Stimulated activated CD8-positive, alpha-beta memory T cell treated with anti-CD3 and anti-CD28 coated beads, Interleukin-7, amount 100 ng/mL, for 24 hours (primary cell): ENCODE measurements at places on chromosomes 16 and 17.
A peak's percentile ranks its signal among the peaks of the same experiment; 100 is the strongest.

DNA sequence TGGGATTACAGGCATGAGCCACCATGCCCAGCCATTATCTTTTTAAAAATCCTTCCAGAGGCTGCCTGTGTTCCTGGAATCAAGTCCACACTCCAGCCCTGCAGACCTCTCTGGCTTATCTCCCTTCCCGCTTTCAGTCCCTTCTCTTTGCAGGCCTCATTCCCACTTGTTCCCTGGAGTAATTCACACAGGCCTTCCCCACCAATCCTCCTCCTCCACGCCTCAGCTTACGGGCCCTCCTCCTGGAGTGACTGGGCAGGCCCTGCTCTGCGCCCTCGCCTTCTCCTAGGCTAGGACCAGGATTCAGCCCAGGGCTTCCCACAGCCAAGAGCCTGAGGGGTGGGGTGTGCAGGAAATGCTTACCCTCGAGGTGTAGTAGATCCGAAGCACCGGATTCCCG lies 2.8 kb downstream of the CDIPT start:
- no peak for DNase-seq

DNA sequence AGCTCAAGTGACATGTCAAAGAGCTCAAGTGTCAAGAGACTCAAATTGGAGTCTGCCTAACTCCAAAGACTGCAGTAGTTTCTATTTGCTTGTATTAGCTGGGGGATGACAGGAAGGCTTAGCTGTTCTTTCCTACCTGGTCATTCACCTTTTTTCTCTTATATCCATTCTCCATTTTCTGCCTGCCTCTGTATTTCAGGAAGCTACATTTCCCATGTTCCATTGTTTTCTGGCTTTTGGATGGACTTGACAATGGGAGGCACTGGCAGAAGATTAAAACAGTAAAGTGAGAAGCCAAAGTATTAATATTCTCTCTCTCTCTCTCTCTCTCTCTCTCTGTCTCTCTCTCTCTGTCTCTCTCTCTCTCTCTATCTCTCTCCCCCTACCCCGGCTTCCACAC lies 135.7 kb upstream of the ADAMTS18 start:
- DNase-seq, result no peak

GRCh38 chr17:19724501-19725420 lies 8.4 kb upstream of the SLC47A2 start:
- DNase-seq, result peak; percentile 14

- DNase-seq, result no peak
Measured at GRCh38 chr16:71956486-71956885, 43.7 kb downstream of the PKD1L3 start.

DNA sequence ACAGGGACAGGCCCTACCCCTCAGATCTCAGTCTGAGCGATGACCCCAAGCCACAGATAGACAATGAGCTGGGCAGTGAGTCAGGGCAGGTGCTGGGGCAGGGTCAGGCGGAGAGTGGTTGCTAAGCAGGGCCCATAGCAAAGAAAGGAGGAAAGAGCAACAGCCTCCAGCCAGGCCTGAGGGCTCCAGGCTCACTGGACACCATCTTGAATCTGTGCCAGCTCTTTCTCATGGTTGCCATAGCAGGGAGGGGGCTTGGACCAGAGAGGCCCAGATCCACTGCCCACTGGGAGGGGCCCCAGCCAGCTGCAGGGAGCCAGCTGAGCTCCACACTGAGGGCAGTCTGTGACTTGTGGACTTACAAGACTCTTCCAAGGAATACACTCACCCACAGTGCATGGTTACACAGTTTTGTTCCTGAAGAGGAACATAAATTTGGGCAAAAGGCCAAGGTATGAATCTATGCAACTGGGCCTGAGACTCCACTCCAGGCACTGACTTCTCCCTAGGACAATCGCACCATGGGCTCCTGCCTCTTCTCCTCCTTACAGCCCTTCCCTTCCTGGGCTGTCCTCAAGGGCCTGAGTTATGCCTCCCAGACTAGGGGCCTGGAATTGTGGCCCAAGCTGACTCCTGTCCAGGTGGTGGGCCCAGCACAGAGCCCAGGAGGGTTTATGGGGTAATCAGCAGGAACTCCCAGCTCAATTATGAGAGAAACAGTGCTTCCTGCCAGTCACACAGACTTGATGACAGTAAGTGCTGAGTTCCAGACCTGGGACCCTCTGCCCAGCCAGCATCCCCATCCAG lies 59.9 kb downstream of the BEAN1 start:
- no peak for DNase-seq

DNA sequence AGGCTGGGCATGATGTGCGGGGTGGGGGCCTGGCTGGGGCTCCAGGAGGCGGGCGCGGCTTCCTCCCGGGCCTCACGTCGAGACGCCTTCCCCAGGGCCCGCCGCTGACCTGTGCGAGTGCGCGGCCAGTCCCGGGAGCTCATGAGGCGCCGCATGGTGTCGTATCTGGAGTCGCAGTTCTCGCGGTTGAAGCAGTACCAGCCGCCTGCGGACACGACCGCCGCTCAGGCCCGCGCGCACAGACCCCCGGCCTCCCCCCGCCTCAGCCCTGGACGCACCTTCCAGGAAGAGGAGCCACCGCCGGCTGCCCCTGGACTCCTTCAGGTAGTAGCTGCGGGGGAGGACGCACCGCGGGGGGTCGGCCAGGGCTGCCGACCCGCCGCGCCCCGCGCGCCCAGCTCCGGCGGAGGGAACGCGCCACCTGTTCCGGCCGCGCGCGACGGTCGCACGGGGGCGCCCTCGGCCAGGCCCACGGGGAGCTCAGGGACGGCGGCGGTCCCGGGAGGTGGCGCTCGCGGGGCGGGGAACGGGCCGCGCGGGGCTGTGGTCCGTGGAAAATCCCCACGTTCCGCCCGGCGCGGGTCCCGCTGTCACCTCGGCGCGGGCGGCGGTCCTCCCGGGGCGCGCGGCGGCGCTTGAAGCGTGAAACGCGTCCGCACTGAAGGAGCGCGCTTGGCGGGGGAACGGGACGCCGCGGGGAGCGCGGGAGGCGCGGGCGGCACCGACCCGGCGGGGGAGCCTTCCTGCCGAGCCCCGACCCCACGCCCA lies 1.4 kb downstream of the NOTUM start:
- DNase-seq, result peak; percentile 56

GRCh38 chr16:49312389-49312985 lies 30.8 kb upstream of the CBLN1 start:
- no peak for DNase-seq

GRCh38 chr17:83062818-83063671 lies 16.4 kb upstream of the METRNL start:
- no peak for DNase-seq

DNA sequence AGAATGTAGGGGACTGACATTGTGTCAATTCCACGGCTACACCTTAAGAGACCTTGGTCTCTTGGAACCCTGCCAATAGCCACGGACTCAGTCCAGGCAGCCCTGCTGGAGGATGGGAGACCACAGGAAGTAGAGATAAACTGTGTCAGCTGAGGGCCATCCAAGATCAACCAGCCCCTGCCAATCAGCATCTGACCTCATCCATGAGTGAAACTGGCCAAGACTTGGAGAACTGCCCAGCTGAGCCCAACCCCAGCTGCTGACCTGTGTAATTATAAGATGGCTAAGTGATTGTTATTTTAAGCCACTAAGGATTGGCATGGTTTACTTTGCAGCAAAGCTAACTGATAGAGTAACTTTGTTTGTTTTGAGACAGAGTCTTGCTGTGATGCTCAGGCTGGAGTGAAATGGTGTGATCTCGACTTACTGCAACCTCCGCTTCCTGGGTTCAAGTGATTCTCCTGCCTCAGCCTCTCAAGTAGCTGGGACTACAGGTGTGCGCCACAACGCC lies 13.3 kb upstream of the YWHAE start:
- DNase-seq, result no peak

DNA sequence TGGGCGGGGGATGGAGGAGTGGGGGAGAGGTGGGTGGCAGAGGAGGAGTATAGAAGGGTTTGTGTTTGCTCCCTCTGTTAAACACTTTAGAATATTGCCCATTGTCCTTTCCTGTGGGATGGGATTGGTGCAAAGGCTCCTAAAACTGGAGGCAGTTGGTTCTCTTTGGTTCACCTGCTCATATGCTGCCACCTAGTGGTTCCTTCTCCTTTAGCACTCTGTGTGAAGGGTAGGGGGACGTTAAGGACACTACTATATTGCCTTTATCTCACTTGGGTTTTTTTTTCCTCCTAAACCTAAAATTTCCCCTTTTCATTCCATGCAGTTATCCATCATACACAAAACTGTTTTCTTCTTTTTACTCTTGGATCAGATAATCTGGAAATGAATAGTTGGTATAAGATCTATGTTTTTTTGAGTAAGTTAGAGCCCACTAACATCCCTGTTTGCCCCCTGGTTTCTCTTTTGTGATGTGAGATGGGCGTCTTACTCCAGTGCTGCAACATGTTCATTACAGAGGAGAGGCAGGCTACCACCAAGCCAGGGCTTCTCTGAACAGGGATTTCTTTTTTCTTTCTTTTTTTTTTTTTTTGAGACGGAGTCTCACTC lies 23.8 kb downstream of the SNX11 start:
- DNase-seq, result no peak

DNA sequence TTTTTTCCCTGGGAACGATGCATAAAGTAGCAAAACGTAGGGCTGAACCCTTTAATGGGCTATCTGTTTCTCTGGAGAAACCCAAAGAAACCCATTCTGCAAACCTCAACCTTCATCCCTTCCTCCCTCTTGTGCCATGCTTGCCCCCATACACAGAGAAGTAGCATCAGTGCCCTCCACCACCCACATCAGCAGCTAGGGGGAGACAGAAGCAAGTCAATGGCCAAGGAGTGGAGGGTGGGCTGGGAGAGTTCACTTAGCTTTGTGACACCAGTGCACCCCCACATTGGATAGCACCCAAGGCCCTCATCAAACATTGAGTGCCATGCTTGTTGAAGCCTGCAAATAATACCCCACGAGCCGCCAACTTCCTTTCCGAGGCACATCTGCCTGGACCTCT lies 282.4 kb downstream of the ABCC12 start:
- DNase-seq, result no peak

DNA sequence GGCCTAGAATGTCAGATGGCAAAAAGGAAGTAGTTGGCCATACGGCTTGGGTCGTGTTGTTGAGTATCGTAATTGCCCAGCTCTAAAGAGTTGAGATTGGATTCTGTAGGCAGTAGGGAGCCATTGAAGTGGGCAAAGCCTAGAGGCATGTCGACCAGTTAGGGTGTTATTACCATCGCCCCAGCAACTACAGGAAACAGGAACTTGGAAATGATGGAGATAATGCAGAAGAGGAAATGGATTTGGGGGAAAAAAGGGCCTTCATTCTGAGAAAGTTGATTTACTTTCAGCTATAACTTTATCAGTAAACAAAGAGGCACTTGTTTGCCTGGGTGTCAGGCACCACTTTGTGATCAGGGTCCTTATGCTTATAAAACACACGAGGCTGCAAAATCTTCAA lies 52.6 kb downstream of the COX10 start:
- no peak for DNase-seq

DNA sequence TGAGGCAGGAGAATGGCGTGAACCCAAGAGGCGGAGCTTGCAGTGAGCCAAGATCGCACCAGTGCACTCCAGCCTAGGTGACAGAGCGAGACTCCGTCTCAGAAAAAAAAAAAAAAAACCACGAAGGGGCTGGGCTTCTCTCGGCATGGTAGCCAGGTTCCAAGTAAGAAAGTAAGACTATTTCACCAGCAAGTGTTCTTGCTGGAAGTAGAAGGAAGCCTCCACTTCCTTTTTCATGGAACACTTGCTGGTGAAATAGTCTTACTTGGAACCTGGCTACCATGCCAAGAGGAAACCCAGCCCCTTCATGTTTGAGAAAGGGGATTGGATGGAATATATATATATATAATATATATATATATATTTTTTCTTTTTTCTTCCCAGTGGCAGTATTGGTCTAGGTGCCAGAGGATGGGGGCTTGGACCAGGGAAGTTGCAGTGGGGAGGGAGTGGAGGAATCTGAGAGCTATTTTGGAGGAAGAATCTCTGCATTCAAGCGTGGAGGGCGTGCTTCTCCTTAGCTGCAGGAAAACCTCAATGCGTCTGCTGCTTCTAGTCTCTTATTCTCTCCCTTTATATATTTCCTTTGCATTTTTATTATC lies 7.2 kb upstream of the N4BP1 start:
- DNase-seq, result no peak

GRCh38 chr17:40354221-40355122 lies 10.1 kb downstream of the GJD3 start:
- no peak for DNase-seq

DNA sequence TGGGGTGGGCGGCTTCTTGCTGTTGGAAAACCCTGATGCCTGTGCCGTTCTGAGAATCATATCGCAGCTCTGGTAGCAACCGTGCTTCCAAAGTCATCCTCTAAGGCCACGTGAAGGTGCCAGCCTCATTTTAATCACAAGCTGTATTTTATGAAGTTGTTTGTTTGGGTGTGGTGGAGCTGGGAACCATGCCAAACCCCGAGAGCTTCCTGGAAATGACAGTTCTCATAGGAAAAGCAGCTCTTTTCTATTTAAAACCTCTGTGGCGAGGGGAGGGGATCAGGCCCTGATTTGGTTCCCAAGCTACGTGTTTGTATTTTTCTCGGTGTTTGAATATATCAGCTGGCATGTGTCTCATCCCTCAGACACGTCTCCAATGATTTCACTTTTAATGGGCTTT lies 21.7 kb downstream of the KNOP1 start:
- DNase-seq, result peak; percentile 11

DNA sequence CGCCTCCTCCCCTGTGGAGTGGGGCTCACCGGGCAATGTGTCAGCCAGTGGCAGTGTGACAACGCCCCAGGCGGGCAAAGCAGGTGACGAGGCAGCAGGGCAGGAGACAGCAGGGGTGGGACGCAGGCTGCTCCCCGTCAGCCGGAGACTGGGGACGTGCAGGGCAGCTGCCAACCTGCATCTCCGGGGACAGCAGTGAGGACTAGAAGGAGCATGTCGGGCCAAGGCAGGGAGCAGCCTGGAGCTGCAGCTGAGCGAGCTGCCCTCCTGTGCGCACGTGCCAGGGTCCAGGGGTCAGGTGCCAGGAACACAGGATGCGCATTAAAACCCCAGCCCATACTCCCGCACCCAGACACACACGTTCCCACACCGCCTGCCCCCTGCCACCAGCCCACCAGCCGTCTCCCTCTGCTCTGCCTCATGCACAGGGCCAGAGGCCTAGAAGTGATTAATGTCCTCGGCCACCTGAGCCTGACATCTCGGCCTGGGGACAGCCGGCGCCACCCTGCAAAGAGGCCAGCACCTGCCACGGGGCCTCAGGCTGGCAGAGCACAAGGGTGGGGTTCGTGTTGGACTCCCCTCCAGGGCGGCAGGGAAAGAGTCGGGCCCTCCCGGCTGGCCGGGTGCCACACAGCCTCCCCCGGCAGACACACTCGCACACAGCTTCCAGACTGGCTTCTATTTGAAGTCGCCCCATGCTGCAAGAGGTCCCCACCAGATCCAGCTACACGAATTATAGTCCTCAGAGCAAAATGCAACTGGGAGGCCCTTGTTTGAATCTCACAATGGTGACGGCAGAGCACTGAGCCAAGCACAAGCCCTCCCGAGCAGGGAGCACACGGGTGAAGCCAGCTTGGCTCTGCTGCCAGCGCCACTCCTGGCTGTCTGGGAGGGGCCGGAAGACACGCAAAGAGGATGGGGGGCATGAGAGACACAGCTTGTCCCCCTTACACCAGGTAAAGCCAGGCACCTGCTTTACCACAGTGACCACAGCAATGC lies 90.4 kb downstream of the RBFOX3 start:
- DNase-seq, result no peak

- peak; percentile 39 for DNase-seq
Measured at GRCh38 chr17:74770498-74771318, 5.4 kb downstream of the NAT9 start.
